Common myeloid progenitor, CD34-positive (primary cell): ENCODE measurements at places on chromosomes 7 and 10.

DNA sequence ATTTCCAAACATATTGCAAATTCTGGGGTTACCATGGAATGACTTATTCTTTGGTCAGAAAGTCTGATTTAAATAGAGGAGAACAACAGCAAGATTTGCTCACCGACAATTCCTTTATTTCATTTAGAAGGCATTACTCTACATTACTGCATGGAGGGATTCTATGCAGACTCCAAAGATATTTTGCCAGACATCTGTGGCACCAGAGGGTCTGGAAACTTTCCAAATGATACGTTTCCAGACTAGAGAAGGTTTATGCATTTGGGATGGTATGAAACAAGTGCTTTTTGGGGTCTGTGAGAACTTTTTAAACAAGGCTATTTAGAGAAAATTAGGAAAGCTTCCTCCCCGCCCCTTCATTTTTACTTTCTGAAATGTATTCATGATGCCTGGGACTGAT, 125.3 kb downstream of the SAMD9 start:
- no peak for DNase-seq
- no peak overlapping the region for H3K4me3 ChIP-seq
- no peaks in the 10 kb centered on the region for H3K36me3 ChIP-seq
- H3K27ac ChIP-seq, result no peak overlapping the region

GRCh38 chr10:92181575-92181974, 109.3 kb downstream of the CPEB3 start:
- peak; percentile 52 for DNase-seq
- no peak overlapping the region for H3K27ac ChIP-seq
- H3K36me3 ChIP-seq, result no peaks in the 10 kb centered on the region
- no peaks in the 10 kb centered on the region for H3K27me3 ChIP-seq
- H3K4me1 ChIP-seq, result no peaks in the 10 kb centered on the region

DNA sequence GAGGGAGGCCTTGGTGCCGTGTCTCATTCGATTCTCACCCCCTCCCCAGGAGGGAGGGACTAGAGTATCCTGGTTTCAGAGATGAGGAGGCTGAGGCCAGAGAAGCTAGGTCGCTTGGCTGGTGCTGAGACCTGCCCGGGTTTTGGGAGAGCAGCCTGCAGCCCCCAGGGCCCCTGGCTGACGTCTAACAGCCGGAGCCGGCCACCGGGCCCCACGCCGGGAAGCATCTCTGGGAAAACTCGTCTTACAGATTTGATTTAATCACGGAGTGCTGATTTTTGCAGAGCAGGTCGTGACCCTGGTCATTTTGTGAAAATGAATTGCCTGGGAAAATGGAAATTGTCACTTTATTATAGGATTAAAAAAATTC, 97.5 kb downstream of the MICALL2 start:
- no peaks in the 10 kb centered on the region for H3K4me1 ChIP-seq
- DNase-seq, result no peak
- H3K36me3 ChIP-seq, result no peaks in the 10 kb centered on the region
- peaks cover 24% of the 10 kb centered on the region for H3K27me3 ChIP-seq

GRCh38 chr7:34327681-34328080, 330.3 kb upstream of the NPSR1 start:
- no peaks in the 10 kb centered on the region for H3K4me1 ChIP-seq
- no peak overlapping the region for H3K27ac ChIP-seq
- H3K4me3 ChIP-seq, result no peak overlapping the region
- peaks cover 2% of the 10 kb centered on the region for H3K27me3 ChIP-seq
- no peak for DNase-seq

DNA sequence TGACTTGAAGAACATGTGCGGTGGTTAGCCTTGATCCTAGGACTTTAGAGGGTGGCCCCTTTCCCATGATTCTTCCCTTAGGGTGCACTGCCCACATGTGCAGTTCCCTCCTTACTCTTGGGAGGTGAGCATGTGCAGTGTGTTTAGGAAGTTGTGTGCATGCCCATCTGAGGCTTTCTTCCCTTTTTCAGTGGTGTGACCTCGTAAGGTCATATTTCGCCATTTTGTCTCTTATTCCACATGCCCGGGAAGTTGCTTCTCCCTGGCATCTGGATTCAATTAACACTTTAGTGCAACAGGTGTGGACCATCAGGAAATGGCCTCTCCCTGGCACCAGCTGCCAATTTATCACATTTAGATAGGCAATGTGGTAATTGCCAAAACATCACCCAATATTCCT, 380.6 kb upstream of the VSTM2A start:
- H3K36me3 ChIP-seq, result no peaks in the 10 kb centered on the region
- no peaks in the 10 kb centered on the region for H3K4me1 ChIP-seq
- no peaks in the 10 kb centered on the region for H3K27me3 ChIP-seq
- DNase-seq, result no peak
- H3K27ac ChIP-seq, result no peak overlapping the region

- DNase-seq, result no peak
- peaks cover 64% of the 10 kb centered on the region for H3K36me3 ChIP-seq
- peaks cover 18% of the 10 kb centered on the region for H3K4me1 ChIP-seq
- no peak overlapping the region for H3K4me3 ChIP-seq
- H3K27ac ChIP-seq, result no peak overlapping the region
- no peaks in the 10 kb centered on the region for H3K27me3 ChIP-seq
Observed at GRCh38 chr7:130901209-130901783, 167.3 kb upstream of the KLF14 start.
